ENCODE measurements at places on chromosomes 1 and 21.
A peak's percentile ranks its signal among the peaks of the same experiment; 100 is the strongest.

DNA sequence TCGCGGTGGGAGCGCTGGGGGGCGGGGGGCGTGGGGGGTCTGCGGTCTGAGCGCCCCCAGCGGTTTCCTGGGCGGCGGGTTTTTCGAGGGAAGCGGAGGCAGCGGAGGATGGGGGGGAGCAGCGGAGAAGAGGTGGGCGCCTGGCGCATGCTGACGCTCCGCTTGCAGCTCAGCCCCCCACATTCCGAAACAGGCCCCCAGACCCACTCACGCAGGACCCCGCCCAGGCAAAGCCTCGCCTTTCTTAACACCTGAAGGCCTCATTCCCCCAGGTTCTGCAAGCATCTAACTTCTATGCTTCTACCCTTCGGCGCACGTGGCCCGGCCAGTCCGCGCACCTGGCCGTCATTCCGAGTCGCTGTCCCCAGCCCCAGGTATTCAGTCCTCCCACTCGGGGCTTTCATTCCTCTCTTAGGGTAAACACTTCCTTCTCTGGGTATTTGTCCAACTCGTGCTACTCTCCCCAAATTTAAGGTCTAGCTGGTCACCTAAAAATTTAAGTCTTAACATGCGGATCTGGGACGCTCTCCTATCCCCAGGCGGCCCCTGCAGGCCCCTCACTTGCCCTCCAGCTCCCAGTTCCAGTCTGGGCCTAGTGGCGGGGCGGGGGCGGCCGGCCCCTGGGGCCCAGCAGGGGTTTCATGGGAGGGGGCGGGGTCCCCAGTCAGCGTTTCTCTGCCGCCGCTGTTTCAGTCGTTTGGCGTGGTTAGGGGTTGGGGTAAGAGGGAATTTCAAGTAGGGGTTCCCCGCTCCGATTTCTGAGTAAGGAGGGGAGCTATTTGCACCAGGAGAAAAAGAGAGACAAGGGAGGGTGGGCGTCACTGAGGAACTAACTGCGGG is 2.8 kb upstream of the ZBTB7B start:
- peak; percentile 64 for DNase-seq

DNA sequence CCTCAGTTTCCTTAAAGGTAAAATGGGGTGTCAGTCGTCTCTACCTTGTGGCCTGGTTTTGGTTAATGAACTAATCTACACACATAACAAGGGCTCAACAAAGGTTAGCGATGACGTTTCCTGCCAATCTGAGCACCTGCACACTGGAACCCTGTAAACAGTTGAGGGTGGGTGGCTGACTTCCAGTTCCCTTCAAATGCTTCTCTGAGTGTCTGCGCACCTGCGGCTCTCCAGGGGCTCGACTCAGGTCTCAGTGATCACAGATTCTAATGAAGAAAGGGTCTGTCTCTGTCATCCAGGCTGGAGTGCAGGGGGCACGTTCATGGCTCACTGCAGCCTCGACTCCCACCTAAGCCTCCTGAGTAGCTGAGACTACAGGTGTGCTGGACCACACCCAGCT is 3.3 kb upstream of the AGPAT3 start:
- no peak for DNase-seq

DNA sequence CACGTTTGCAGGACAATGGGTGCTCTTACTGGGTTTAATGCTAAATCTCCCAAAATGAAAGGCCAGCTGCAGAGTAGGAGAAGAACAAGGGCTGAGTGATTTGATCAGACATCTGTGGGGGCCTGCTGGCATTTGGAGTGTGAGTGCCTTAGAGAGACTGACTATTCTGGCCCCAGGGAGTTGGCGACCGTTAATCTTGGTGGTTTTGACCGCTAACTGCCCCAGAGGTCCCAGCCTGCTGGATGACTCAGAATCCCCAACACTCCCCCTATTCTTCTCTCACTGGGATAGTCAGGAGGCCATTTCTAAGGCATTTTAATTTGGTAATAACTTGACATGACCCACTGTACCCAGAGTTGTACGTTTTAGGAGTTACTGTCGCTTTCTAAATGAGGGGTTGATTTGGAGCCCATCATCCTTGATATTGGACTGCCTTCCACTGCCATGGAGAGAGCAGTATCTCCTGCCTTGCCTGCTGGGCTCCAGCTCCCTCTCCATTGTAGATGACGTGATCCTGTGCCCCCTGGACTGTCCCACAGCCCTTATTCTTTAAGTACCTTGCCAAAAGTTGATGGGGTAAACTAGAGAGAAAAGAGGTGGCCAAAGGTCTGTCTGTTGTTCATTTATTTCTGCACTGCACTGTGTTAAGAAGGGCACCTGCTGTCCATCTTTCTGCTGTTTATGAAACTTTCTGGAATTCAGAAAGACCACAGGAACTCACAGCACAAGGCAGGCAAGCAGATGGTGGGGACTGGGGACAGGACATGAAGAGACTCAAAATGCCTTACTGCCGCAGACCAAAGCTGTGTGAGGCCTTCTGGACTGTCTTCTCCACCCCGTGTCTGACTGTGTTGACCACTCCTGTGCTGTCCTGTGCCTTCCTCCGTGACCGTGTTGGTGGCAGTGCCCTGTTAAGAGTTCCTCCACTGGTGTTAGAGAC is 98.2 kb upstream of the ARTN start:
- DNase-seq = no peak

- no peak for DNase-seq
These were observed 23.6 kb downstream of the LAMC2 start for GRCh38 chr1:183209533-183210158.

DNA sequence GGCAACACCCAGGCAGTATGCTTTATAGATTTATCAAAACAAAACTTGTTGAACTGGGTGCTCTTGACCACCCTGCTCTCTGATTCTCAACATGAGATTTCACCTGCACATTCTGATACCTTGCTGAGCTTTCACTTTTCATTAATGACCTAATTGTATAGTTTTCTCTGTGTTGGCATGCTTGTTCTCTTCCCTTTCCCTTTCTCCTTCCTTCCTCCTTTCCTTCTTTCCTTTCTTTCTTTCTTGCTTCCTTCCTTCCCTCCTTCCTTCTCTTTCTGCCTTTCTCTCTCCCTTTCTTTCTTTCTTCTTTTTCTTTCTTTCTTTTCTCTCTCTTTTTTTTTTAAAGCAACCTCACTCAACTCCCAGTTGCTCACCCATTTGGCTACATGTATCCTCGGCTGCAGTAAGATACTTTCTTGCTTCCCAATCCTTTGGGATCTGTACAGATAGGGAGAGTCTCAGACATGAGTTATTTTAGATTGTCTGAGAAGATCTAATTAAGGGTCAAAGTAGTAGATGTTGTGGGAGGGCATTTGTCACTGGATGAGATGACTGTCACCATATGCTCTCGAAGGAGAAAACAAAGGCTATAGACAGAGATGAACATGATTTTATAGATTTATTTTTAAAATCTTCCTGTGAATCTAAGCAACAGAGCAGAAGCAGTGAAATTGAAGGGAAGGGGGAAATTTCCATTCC is 458.0 kb downstream of the USP25 start:
- DNase-seq = no peak

- DNase-seq = no peak
These were observed 63.4 kb downstream of the DDR2 start for GRCh38 chr1:162695687-162696086.
